ENCODE measurements at places on chromosomes 16 and 17.
A peak's percentile ranks its signal among the peaks of the same experiment; 100 is the strongest.

GRCh38 chr17:49570540-49571242 lies 5.0 kb upstream of the NXPH3 start:
- no peak for DNase-seq

DNA sequence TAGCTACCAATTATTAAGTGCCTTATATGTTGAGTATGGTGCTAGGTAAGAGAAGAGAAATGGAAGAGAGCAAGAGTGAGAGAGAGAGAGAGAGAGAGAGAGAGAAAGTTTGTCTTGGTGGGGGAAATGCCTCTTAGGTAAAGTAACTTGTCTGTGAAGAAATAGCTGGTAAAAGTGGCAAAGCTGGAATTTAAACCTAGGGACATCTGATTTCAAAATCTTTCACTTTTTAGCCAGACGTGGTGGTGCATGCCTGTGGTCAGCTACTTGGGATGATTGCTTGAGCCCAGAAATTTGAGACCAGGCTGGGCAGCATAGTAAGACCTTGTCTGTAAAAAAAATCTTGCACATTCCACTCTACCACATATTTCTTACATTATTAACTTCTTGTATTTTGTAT lies 23.0 kb upstream of the CDR2 start:
- no peak for DNase-seq

- DNase-seq = no peak
These were observed 33.1 kb upstream of the NF1 start for GRCh38 chr17:31061678-31062077.

GRCh38 chr17:29154516-29155226 lies 25.5 kb downstream of the MYO18A start:
- DNase-seq = no peak

DNA sequence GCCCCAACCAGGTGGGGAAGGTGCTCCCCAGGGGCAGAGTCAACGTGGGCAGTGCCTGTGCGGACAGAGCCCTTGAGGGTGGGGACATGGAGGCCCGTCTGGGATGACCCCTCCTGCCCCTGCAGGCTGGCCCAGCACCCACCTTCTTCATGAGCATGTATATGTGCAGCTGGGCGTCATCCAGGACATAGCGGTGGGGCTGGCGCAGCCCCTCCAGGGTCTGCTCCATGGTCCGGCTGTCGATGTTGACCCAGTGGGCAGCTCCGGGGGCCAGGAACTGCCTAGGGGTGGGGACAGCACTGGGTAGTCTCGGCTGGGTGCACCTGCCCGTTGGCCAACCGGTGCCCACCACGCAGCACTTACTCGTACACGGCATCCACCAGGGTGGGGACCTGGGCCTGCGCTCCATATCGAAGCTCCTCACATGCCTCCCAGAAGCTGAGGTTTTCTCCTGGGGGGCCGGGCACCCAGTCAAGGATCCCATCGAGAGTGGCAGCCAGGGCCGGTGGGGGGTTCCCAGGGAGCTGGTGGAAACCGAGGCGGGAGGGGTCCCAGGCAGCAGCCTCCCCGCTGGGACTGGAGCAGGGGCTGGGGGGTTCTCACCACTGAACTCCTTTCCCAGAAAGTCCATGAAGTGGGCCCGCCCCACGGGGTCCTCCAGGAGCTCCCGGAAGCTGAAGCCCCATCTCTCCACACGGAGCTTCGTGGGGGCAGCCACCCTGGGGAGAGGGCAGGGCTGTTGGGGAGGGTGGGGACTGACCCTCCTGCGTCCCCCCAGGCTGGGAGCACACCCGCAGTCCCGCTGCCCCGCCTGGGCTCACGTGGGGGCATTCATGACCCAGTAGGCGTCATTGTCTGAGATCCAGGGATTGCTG lies 5.1 kb downstream of the RGS11 start:
- no peak for DNase-seq

- no peak for DNase-seq
These were observed 31.9 kb downstream of the REXO5 start for GRCh38 chr16:20838240-20838639.

- DNase-seq = peak; percentile 90
These were observed 147.3 kb downstream of the CCDC182 start for GRCh38 chr17:57597531-57598453.

DNA sequence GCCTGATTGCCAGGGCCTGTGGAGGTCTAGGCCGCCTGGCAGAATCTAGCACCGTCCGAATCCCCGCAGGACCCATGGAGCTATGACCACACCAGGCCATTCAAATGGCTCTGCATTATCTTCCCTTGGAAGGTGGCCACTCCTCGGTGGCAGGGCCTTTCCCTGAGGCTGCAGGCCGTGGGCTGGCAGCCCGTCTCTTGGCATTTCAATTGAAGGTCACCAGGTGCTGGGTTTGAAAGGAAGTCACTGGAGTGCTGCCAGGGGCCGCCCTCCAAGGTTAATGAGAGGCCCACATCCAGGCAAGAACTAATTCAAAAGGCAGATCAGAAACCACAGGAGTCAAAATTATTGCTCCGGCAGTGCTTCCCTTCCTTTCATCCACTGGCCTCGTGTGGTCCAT lies 27.7 kb upstream of the CACNG5 start:
- no peak for DNase-seq

GRCh38 chr16:86831366-86831765 lies 253.0 kb downstream of the FOXL1 start:
- no peak for DNase-seq

DNA sequence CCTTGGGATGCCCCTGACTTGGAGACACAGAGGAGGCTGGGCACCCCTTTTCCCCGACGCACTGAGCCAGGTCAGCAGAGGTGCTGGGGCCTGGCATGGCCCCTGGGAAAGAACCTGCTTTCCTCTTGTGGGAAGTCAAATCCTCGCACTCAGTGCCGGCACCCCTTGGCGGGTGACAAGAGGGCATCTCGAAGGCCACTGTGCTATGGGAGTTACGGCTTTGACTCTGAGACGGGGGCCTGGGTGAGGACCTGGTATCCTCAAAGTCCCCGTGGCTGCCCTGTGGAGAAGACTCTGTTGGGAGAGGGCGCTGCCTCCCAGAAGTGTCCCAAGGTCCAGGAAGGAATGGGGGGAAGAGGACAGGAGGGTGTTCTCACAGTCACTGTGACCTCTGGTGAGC lies 117.0 kb downstream of the METRNL start:
- DNase-seq = no peak

- no peak for DNase-seq
These were observed 14.4 kb upstream of the ALDH3A1 start for GRCh38 chr17:19762515-19762961.

DNA sequence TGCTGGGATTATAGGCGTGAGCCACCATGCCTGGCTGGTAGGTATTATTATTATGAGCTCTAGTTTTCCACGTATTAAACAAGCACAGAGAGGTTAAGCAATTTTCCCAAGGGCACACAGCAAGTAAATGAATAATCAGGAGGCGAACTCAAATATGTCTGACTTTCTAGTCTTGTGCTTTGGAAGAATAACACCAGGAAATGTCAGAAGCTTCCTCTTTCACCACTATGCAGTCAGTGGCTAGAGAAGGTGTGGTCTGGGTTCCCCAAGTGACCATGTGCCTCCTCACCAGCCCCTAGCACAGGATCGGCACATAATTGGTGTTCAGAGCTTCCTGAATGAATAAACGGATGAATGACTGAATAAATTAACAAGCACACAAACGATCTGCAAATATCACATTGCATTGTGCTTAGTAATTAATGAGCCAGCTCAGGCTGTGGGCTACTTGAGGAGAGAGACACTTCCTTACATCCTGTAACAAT lies 21.6 kb upstream of the SCNN1B start:
- peak; percentile 50 for DNase-seq

- no peak for DNase-seq
These were observed at the start of gene CYGB for GRCh38 chr17:76537578-76538280. Gene CYGB, minus strand, starts transcription at chr17:76537709. Its CDS starts 167 bp downstream, at chr17:76537542.

GRCh38 chr16:88903267-88903666 lies 36.8 kb upstream of the PABPN1L start:
- no peak for DNase-seq

DNA sequence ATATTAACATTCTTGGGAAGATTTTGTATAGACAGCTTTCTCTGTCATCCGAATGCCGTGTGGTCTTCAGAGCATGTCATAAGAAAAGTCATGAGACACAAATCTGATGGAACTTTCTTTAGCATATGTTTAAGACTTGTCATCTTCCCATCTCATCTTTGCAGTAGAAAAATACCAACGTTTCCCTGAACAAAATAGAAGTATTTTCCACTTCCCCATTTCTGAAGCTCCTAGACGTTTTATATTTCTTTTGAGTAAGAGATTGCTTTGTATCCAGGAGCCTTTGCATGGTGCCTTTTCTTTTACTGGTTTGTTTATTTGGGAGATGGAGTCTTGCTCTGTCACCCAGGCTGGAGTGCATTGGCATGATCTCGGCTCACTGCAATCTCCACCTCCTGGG lies 235.1 kb downstream of the PRKCA start:
- no peak for DNase-seq

DNA sequence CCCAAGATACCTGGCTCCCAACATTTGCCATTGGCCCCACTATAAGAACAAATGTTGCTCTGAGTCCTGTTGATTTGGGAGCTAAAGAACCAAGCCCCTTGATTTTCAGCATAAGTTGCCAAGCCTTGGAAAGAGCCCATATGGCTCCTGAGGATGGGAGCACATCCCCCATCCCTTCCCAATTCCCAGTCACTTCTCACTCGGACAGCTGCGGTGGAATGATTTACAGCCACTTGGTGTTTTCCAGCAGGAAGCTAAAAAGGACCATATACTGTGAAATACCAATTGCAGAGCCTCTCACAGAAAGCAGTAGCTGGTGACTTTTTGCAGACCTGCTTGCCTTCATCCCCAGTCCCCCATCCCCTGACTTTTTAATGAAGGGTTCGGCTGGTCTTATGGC lies 524.6 kb downstream of the GRIN2A start:
- DNase-seq = no peak

- no peak for DNase-seq
These were observed 89.0 kb upstream of the SMURF2 start for GRCh38 chr17:64750891-64751677.

DNA sequence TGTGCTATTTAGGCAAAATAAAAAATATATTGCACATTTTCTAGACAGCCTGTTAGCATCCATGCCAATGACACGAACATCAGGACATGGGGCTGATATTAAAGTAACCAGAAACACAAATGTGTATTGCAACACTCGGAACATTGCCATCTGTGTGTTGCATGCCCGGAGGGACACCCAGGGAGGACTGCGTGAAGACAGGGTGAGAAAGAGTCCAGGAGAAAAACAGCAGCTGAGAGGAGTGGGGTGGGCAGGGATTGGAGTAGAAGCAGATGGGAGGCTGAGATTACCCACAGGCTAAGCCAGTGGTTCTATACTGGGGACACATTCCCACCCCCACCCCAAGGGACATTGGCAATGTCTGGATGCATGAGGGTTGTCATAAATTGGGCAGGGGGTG lies 114.8 kb downstream of the GRIN2A start:
- DNase-seq = no peak

- peak; percentile 10 for DNase-seq
These were observed at the start of gene ARHGAP44 for GRCh38 chr17:12789481-12790248. Gene ARHGAP44, plus strand, starts transcription at chr17:12789498. Its CDS starts 341 bp downstream, at chr17:12789839.

- DNase-seq = no peak
These were observed 26.0 kb downstream of the PITPNC1 start for GRCh38 chr17:67403065-67403464.

DNA sequence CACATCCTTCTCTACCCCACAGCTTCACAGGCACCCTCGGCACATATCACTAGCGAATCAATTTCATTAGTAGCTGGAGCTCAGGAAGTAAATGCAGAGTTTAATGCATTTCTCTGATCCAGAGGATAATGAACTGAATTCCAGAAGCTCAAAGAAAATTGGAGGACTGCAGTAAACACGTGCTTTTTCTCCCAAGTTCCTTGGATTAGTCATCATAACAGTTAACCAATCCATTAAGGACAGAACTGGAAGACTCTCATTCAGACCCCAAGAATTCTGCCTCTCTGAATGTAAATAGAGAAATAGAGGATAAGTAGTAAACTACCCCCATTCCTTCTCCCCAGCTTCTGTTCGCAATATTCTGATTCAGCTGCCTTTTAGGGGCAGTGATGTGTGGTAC lies 40.7 kb downstream of the DUSP14 start:
- DNase-seq = no peak

DNA sequence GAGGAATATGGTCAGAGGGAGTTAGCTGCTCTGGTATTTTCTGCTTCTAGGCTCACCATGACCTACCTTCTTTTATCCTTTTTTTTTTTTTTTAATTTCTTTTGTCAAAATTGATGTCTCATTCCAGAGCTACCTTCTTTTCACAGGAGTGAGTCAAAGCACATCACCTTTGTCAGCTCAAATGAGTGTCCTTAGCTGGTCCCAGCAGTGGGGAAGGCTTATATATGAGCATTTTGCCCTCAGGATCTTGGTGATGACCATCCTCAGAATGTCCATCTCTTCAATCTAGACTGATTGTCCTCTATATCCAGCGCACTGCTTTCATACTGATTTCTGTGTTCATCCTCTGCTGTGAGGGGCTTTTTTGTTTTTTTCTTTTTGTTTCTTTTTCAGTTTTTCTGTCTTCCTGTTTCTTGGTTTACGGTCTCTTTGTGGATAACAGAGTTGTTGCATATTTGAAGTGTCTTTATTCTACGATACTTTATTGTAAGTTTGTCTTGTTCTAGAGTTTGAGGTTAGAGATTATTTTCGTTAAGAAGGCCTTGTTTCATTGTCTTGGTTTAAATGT lies 24.9 kb downstream of the CBFB start:
- no peak for DNase-seq

DNA sequence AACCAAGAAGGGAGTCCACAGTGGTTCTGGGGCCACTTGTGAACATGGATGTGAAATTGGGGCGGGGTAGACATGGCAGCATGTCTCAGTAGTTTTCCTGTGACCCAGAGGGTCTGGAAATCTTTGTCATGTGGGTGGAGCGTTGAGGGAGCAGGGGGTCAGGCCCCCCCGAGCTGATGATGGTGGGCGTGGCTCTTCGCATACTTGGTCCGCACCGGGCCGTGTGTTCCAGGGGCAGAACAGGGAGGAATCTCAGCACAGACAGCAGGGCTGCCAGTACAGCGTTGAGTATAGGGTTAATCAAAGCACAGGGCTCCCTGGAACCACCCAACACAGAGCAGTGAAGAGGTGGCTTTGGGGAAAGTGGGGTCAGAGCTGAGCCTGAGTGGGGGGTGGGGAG lies 267.5 kb downstream of the SEC14L1 start:
- no peak for DNase-seq

DNA sequence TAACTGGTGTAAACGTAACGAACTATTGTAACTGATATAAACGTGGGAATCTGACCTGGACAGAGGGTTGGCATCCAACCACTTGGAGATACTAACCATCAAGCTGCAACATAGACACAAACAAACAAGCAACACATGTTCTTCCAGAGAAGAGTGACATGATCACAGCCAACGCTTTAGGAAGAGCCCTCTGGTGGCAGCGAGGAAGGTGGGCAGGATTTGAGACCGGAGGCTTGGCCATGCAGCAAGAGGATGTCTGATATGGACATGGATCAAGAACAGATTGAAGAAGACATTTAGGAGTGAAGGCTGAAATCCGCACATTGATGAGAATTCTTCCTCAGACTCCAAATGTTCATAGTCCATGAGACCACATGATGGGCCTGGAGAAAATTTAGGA lies 40.3 kb upstream of the TNRC6A start:
- DNase-seq = peak; percentile 9

All from NCI-H526 treated with DMSO at 0.1 percent for 48 hours (cell line).